Stimulated activated CD4-positive, alpha-beta T cell treated with anti-CD3 and anti-CD28 coated beads, Interleukin-4, amount 100 ng/mL, for 48 hours (primary cell): ENCODE measurements at places on chromosomes 5 and 9.

DNA sequence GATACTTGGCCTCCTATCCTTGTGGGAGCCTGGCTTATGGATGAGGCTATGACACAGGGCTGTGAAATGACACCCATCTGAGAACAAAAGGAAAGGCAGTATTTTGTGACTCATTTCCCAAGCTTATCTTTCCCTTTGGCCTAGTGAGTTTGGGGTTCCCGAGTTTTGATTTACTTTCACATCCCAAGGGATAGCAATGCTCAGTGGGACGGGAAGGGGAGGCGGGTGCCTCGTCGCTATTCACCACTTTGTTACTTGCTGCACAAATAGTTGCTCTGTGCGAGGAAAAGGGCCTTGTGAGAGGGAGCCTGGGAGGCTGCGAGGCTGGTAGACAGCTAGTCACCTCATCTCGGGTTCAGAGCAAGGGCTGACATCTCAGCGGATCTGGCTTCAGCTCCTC is 59.1 kb upstream of the ENTREP1 start:
- DNase-seq: no peak

GRCh38 chr5:159208514-159209437 is 577 bp downstream of the RNF145 start:
- DNase-seq: peak; percentile 7

GRCh38 chr9:83060556-83060955 is 2.4 kb downstream of the RASEF start:
- DNase-seq: no peak

- DNase-seq: no peak
Observed at GRCh38 chr9:127633216-127633862, 21.3 kb downstream of the STXBP1 start.

- no peak for DNase-seq
Observed at GRCh38 chr5:21680196-21680595, 1172.9 kb downstream of the CDH12 start.

DNA sequence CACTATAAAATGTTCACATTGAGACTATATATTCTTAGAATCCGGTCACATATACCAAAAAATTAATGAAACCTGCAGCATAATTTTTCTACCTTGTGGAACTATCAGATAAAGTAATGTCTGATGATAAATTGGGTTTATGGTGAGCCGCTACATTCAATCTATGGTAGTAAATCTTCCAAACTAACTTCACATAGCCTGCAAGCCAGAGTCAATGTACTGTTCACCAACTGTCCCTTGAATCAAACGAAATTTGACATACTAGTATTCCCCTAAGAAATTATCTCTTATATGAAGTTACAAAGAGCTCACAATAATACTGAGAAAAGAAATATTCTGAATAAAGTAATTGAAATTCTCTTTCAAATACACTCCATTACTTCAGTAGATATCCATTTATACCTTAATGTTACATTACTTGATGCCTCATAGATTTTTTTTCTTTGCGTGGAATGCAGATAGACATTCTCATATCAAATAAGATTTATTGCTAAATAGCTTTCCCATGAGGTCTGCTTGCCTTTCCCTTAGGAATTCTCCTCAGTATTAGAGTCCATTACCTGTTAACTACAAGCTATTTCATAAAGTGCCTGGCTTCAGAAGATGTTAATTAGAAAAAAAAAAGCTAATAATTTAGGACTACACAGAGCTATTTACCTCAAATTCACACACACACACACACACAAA is 169.5 kb downstream of the PTPRD start:
- no peak for DNase-seq

DNA sequence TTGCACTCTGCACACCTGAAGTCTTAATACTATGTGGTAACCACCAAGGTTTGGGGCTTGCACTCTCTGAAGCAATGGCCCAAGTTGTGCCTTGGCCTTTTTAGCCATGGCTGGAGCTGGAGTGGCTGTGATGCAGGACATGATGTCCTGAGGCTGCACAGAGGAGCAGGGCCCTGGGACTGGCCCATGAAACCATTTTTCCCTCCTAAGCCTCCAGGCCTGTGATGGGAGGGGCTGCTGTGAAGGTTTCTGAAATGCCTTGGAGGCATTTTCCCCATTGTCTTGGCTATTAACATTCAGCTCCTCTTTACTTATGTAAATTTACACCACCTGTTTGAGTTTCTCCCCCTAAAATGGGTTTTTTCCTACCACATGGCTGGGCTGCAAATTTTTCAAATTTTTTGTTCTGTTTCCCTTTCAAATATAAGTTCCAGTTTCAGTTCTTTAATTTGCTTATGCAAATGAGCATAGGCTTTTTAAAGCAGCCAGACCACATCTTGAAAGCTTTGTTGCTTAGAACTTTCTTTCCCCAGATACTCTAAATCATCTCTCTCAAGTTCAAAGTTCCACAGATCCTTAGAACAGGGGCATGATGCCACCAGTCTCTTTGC is 237.4 kb upstream of the DMAC1 start:
- DNase-seq: no peak

DNA sequence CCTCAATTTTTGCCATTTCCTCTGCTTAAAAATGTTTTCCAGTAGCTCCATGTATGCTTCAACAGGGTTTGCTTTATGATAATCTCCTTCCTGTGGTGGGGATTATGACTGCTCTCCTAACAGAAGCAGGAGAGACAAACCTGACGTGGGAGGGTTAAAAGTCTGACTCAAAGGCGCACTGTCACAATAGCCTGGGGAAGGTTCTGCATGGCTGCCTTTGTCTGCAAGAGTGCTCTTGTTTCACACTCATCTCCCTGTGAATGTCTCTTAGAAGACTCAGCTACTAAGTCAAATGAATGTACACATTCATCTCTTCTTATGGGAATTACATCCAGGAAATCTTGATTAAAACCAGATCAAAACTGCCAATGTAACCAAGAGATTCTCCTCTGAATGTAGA is 90.9 kb upstream of the MTAP start:
- DNase-seq: no peak

- no peak for DNase-seq
Observed at GRCh38 chr5:44486591-44486990, 97.4 kb upstream of the FGF10 start.

DNA sequence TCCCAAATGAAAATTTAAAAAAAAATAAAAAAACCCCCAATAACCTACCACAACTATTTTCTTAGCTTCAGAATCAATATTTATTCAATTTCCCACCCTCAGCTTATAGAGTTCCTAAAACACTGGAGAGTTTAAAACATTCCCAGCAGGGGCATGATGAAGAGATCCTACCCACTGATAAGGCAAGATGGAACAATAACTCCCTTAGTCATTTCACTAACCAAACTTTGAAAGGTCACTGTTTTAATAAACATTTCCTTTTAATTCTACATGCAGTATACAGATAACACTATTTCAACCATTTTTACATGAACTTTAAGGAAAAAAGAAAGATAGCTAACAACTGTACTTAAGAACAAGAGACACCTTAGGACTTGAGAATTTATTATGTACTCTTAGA is 34.9 kb upstream of the ACOT12 start:
- DNase-seq: no peak

- DNase-seq: no peak
Observed at GRCh38 chr5:172672681-172673080, 31.6 kb downstream of the NEURL1B start.

GRCh38 chr9:84567805-84568204 is 101.7 kb upstream of the NTRK2 start:
- DNase-seq: no peak

DNA sequence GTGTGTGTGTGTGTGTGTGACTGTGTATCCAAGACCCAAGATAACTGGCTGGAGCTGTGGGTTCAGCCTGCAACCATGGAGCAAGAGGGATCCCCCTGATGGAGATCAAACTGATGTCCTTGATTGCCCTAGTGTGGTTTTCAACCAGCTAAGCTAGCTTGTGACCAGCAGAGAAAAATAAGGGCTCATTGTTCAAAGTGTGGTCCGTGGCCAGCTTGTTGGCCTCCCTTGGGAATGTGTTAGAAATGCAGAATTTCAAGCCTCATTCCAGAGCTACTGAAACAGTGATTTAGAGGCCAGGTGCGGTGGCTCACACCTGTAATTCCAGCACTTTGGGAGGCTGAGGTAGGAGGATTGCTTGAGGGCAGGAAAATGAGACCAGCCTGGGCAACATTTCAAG is 79.9 kb downstream of the ACER2 start:
- DNase-seq: no peak

DNA sequence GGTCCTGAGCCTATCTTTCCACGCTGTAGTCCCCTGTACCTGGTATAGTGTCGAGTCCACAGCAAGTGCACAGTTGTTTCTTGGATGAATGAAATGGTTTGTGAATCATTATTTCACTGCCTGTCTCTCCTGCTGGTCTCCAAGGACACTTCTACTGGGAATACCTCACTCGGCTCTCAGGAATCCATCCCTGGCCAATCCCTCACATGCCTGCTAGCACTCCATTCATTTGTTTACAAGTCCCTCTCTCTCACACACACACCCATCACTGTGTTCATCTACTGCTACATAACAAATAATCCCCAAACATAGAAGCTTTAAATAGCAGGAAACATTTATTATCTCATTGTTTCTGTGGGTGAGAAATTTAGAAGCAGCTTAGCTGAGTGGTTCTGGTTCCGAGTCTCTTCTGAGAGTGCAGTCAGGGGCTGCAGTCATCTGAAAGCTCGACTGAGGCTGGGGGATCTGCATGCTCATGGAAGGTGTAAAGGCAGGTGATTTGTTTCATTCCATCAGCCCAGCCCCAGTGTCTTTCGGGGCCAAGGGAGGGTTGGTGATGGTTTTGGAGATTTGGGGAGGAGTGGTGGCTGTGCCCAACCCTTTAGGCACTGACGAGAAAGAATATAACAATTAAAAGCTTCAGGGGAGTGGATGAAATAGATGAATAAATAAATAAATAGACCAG is 132.7 kb upstream of the IER5L start:
- no peak for DNase-seq

- no peak for DNase-seq
Observed at GRCh38 chr5:36369219-36369690, 67.6 kb upstream of the RANBP3L start.

DNA sequence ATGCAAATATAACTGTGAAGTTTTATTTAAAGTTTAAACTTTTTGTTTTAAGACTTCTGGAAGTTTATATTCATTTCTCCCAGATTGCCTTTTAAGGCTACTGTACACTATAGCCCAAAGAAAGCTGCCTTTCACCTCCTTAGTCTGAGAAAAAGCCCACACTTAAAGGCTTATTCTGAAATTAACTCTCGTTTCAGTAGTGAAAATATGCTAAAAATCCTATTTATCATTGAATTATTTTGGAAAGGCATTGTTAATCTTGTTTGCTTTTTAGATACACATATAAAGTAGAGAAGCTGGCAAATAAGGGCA is 3.3 kb upstream of the PURA start:
- no peak for DNase-seq

DNA sequence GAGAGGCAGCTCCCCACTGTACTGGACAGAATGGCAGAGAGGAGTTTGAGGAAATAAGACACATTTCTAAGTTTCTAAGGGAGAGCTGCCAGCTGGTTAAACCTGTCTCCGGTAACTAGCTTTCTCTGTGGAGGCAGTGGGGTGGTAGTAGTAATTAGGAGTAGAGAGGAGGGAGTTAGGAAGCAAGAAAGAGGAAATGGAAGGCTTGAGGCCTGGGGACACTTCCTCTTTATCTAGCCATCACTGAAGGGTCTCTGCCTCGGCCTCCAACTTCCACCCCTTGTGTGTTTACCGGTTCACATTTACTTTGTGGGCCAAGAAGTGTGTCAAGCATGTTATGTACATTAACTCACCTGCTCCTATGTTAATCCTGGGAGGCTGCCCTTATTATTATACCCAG is 462.2 kb upstream of the DMAC1 start:
- no peak for DNase-seq

GRCh38 chr9:97807681-97808080 is 45.3 kb upstream of the FOXE1 start:
- DNase-seq: no peak

GRCh38 chr5:135667204-135667603 is 88.4 kb upstream of the CXCL14 start:
- no peak for DNase-seq

DNA sequence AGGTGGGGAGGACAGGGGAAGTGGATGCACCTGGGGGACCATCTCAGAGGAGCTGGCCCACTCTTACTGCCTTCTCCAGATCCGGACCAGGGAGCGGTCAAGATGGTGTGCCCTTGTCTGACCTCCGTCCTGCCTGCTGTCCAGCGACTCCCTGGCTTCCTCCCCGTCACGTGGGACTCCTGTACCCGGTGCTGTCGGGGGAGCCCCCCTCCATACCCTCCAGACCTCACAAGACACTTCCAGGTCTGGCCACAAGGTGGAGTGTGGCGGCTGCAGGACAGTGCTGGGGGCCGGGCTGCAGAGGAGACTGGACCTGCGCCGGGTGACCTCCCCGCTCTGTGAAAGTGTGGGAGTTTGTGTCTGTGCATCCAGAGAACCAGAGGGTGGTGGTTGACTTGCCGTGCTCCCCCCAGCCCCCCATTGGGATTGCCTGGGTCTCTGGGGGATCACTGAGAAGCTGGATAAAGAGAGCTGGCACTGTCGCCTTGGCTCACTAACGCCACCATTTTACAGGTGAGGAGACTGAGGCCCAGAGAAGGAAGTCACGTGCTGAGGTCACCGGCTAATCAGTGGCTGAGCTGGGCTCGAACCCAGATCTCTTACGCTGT is 1.9 kb upstream of the CRB2 start:
- DNase-seq: peak; percentile 54

DNA sequence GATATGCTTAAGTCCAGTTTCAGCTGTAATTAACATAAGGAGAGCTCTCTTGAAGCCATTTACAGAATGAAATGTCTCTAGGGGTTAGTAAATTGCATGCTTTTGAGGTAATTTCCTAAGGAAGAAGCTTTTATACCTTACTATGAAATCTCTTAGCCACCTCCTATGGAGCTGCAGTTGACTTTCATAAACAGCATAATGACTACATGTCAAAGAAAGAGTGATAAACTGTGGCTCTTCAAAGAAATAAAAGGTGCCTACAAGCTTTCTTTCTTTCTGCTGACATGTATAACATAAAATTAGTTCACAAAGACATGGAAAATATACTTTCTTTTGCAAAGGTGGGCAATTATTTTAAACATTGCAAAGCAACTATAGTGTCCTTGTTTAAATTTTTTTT is 90.8 kb downstream of the TMEM167A start:
- DNase-seq: no peak

DNA sequence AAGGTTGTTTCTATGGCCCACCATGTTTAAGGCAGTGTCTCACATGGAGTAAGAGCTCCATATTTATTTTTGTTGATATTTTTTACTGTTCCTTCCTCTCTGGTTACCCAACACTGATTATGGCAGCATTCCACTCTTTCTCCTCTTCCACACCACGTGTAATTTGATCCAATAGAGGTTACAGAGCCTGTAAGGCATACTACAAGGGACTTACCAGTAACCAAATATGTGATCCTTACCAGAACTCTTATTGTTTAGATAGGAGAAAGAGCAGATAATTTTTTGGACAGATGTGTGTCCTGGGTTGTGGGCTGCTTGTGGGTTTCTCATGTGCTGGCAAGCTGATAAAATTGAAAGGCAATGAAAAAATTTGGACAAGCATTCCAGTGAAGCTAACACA is 261.3 kb downstream of the TMEM167A start:
- DNase-seq: no peak

DNA sequence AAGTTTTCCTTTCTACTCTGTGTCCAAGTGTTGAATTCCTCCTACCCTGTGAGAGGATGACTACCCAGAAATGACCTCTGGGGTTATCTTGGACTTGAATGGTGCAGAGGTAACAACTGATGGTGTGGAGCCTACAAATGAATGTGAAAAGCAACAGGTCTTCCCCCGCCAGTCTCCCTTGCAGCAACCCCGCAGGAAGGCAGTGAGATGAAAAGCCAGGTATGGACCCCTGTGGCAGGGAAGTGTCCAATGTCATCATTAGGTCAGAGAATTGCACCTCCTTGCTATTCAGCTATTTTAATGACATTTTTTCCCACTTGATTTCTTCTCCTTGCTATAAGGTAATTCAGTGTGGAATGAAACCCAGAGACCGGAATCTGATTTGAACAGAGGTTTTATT is 58.5 kb downstream of the MAT2B start:
- no peak for DNase-seq
